ENCODE measurements at places on chromosomes 2 and 18. TPM values are rescaled to one million over a fixed set of nuclear protein-coding genes. Genes with fewer than 3 reads are reported as not detected.

GRCh38 chr2:217153510-217153909 lies 293.6 kb upstream of the TNP1 start:
- no peaks in the 10 kb centered on the region for H3K27me3 ChIP-seq
- H3K4me3 ChIP-seq, result no peak overlapping the region
- DNase-seq, result no peak
- H3K27ac ChIP-seq, result no peak overlapping the region

- H3K27me3 ChIP-seq, result no peaks in the 10 kb centered on the region
- H3K4me1 ChIP-seq, result peaks cover 36% of the 10 kb centered on the region
- peak; percentile 53 for DNase-seq
- H3K27ac ChIP-seq, result no peak overlapping the region
- H3K36me3 ChIP-seq, result no peaks in the 10 kb centered on the region
These were observed 173.0 kb downstream of the HDAC4 start for GRCh38 chr2:239227661-239228371.

DNA sequence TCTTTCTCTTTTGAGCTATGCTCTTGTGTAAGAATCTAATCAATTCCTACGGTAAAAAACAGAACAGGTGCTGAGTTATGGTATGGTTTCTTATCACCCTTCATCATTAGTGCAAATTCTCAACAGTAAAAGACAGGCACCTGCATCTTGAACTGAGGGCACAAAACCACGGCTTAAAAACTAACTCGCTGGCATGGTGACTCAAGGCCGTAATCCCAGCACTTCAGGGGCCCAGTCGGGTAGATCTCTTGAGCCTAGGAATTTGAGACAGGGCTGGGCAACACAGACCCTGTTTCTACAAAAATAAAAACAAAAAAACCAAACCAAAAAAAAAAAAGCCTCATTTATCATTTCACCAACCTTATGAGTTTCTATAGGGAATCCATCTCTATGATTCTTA lies 33.3 kb downstream of the THAP4 start:
- H3K27me3 ChIP-seq, result no peaks in the 10 kb centered on the region
- no peak overlapping the region for H3K4me3 ChIP-seq
- DNase-seq, result no peak
- no peaks in the 10 kb centered on the region for H3K4me1 ChIP-seq

- peaks cover 33% of the 10 kb centered on the region for H3K4me1 ChIP-seq
- peak overlapping the region; percentile 67 for H3K4me3 ChIP-seq
- DNase-seq, result peak; percentile 90
- no peaks in the 10 kb centered on the region for H3K36me3 ChIP-seq
- H3K27ac ChIP-seq, result peak overlapping the region; percentile 90
- no peaks in the 10 kb centered on the region for H3K27me3 ChIP-seq
These were observed 106.4 kb upstream of the NCKAP5 start for GRCh38 chr2:133674433-133675331.

GRCh38 chr2:171711351-171711750 lies 24.1 kb downstream of the DYNC1I2 start:
- H3K36me3 ChIP-seq, result peaks cover 30% of the 10 kb centered on the region
- DNase-seq, result peak; percentile 45
- peak overlapping the region; percentile 82 for H3K27ac ChIP-seq
- peak overlapping the region; percentile 21 for H3K4me3 ChIP-seq
- no peaks in the 10 kb centered on the region for H3K27me3 ChIP-seq

DNA sequence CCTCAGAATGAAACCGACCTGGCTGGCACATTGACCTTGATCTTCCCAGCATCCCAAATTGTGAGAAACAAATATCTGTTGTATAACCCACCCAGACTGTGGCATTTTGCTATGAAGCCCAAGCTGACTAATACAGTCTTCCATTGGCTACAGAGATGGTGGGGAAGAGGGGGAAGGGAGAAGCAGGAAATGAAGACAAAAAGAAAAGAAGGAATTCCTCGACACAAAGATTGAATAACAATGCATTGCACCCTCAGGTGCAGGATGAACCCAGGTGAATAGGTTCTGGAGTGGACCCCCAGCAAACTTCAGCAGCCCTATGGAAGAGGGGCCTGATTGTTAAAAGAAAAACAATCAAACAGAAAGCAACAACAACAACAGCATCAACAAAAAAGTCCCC lies 270.7 kb downstream of the FSIP2 start:
- H3K4me3 ChIP-seq, result no peak overlapping the region
- no peak overlapping the region for H3K27ac ChIP-seq
- H3K36me3 ChIP-seq, result no peaks in the 10 kb centered on the region
- no peaks in the 10 kb centered on the region for H3K27me3 ChIP-seq

DNA sequence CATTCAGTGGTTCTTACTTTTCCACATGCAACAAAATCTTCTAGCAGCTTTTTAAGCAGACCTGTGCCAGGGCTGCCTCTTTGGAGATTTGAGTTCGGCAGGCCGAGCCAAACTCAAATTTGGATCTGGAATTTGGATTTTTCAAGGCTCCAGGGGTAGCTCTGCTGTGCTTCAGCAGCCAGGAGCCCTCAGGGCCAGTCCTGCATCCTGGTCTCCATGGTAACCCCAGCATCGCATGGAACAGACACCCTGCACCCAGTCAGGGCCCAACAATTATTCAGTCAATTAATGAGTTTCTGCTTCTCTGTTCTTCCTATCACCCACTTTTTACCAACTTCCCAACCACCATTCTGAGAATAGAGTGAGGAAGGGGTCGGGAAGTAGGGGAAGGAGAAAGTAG lies 30.0 kb downstream of the EN1 start:
- no peaks in the 10 kb centered on the region for H3K4me1 ChIP-seq
- no peaks in the 10 kb centered on the region for H3K27me3 ChIP-seq
- H3K36me3 ChIP-seq, result no peaks in the 10 kb centered on the region
- DNase-seq, result no peak
- H3K4me3 ChIP-seq, result no peak overlapping the region
- H3K27ac ChIP-seq, result no peak overlapping the region

- H3K4me1 ChIP-seq, result no peaks in the 10 kb centered on the region
- peaks cover 51% of the 10 kb centered on the region for H3K36me3 ChIP-seq
- no peaks in the 10 kb centered on the region for H3K27me3 ChIP-seq
These were observed 75.5 kb upstream of the FRZB start for GRCh38 chr2:182941919-182942318.

DNA sequence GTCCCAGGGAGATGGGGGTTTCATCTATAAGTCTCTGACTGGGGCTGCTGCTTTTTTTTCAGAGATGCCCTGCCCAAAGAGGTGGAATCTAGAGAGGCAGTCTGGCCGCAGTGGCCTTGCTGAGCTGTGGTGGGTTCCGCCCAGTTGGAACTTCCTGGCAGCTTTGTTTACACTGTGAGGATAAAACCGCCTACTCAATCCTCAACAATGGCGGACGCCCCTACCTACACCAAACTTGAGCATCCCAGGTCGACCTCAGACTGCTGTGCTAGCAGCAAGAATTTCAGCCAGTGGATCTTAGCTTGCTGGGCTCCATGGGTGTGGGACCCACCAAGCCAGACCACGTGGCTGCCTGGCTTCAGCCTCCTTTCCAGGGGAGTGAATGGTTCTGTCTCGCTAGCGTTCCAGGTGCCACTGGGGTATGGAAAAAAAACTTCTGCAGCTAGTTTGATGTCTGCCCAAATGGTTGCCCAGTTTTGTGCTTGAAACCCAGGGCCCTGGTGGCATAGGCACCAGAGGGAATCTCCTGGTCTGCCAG lies 152.6 kb upstream of the CYP26B1 start:
- H3K27me3 ChIP-seq, result no peaks in the 10 kb centered on the region
- no peaks in the 10 kb centered on the region for H3K4me1 ChIP-seq
- no peaks in the 10 kb centered on the region for H3K36me3 ChIP-seq
- DNase-seq, result no peak
- H3K4me3 ChIP-seq, result no peak overlapping the region

GRCh38 chr2:64832936-64833335 lies 156.3 kb upstream of the SLC1A4 start:
- peak overlapping the region; percentile 93 for H3K27ac ChIP-seq
- peaks cover 34% of the 10 kb centered on the region for H3K4me1 ChIP-seq
- H3K27me3 ChIP-seq, result no peaks in the 10 kb centered on the region
- DNase-seq, result peak; percentile 35
- no peak overlapping the region for H3K4me3 ChIP-seq
- H3K36me3 ChIP-seq, result no peaks in the 10 kb centered on the region

IL37 gene
- not detected for total RNA-seq

FAM228A gene
- total RNA-seq, result 2.1 TPM

DSC3 gene
- not detected for total RNA-seq
